Activated T-helper 1 cell treated with Interleukin-2 at 50 U/mL for 16 hours (primary cell): ENCODE measurements at places on chromosomes 3 and 15.

GRCh38 chr3:197913641-197914380, 36.2 kb upstream of the RPL35A start:
- DNase-seq, result no peak

- DNase-seq, result no peak
Observed at GRCh38 chr15:94066046-94066445, 165.3 kb upstream of the MCTP2 start.

- no peak for DNase-seq
Observed at GRCh38 chr3:47716656-47717055, 65.0 kb downstream of the SMARCC1 start.

GRCh38 chr15:73928971-73929627, 2.8 kb downstream of the LOXL1 start:
- no peak for DNase-seq

GRCh38 chr3:182268711-182269110, 524.6 kb upstream of the ATP11B start:
- DNase-seq, result no peak

GRCh38 chr3:4228295-4228694, 74.9 kb upstream of the SETMAR start:
- DNase-seq, result no peak

DNA sequence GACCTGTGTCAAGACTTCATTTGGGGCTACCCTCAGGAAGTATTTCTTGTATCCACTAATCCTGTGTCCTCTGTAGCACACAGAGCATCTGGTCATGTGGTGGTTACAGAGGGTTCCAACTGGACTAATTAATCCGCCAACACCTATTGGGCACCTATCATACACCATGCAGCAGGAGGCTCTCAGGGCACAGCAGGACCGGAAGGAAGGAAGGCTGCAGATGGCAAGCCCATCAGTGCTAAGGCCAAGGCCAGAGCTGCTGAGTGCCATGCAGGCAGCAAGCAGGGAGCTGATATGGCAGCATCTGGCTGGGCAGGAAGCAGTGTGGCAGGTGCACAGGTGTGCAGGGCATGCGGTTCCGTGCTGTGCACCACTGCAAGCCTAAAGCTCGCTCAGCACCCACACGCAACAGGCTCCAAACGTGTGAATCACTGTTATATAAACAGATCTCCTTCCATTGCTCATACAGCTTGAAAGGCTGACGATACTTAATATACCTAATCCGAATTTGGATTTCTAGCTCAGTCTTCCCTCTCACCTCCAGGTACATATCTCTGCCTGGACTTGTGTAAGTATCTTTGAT, 64.4 kb upstream of the SNRPA1 start:
- no peak for DNase-seq
